ENCODE measurements at places on chromosomes 7 and 10.
A peak's percentile ranks its signal among the peaks of the same experiment; 100 is the strongest.

GRCh38 chr7:2787251-2787951 is 56.7 kb downstream of the GNA12 start:
- DNase-seq: no peak

GRCh38 chr7:26440233-26441001 is 148.8 kb downstream of the SNX10 start:
- DNase-seq: no peak

DNA sequence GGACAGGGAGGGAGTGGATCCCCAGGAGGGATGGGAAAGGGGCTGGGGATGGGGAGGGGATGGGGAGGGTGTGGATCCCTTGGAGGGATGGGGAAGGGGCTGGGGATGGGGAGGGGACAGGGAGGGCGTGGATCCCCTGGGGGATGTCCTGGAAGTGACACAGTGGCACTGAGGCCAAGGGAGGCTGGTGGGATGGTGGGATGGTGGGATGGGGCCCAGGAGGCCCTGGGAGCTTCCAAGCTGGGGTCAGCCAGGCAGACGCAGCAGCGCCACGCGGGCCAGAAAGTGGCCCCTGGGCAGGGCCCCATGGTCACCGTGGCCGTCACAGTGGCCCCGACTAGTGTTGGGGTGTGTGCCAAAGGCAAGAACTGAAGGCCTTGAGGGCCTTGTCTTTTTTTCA is 67.8 kb downstream of the INPP5A start:
- no peak for DNase-seq

GRCh38 chr10:1117651-1118050 is 61.5 kb downstream of the WDR37 start:
- DNase-seq: no peak

GRCh38 chr7:21149809-21150208 is 278.1 kb upstream of the SP4 start:
- no peak for DNase-seq

DNA sequence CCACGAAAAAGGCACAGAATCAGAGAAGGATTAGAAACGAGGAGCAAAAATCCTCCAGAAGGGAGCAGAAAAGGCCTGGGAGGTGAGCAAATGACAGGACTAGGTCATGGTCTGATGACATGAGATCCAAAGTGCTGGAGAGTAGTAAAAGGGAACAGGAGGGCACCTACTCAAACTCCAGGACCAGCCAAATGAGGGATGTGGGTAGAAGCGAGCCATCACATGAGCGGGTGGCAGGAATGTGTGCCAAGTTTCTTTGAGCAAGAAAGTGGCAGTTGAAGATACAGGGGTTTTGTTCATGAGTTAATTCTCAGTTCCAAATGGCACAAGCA is 112.6 kb downstream of the RNF32 start:
- DNase-seq: no peak

GRCh38 chr7:148664324-148664723 is 34.4 kb upstream of the CUL1 start:
- no peak for DNase-seq

DNA sequence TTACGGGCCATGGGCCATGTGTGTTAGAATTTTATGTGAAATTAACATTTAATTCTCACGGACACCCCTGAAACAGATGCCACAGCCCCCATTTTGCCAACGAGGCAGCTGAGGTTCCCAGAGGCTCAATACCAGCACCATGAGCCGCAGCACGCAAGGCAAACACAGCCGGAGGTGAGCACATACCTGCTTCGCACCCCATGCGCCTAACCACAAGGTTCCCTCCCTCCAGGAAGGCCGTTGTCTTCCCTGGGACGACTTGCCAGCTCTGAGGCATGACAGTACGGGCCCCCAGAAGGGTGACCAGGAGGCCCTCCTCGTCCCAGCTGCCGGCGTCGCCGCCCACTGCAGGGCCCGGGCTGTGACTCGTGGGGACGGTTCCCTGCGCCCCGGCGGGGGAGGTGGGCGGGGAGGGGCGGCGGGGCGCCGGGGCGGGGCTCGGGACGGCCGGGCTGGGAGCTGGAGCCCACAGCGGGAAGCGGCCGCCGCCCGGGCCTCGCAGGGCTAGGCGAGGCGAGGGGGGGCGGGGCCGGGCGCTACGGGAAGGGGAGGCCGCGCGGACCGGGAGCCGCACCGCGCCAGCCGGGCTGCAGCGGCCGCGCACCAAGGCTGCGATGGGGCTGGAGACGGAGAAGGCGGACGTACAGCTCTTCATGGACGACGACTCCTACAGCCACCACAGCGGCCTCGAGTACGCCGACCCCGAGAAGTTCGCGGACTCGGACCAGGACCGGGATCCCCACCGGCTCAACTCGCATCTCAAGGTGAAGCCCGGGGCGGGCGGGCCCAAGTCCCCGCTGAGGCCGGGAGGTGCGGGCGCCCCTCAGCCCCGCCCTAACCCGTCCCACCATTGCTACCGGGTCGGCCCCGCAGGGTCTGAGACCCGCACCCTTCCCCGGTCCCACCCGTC is at the start of gene CAV2:
Gene CAV2, plus strand, starts transcription at position 571 of the 910 bp plus-strand sequence. Its CDS starts 44 bp downstream, at position 615.
- DNase-seq: peak; percentile 33

DNA sequence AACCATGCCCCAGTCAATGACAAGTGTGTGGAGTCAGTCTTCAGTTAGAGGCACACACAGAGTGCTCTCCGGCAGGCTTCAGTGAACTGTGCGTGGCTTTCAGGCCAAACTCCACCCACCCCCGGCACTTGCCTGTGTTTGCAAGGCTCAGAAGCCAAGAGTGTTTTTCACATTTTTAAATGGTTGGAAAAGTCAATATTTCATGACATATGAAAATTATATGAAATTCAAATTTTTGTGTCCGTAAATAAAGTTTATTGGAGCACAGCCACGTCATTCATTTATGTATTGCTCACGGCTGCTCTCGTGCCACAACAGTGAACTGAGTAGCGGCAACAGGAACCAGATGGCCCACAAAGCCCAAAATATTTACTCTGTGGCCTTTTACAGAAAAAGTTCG is 104.7 kb downstream of the SFMBT2 start:
- no peak for DNase-seq

GRCh38 chr10:77909749-77910375 is 16.7 kb downstream of the DLG5 start:
- DNase-seq: no peak

- DNase-seq: no peak
Observed at GRCh38 chr10:69486922-69487730, 35.9 kb downstream of the TSPAN15 start.

DNA sequence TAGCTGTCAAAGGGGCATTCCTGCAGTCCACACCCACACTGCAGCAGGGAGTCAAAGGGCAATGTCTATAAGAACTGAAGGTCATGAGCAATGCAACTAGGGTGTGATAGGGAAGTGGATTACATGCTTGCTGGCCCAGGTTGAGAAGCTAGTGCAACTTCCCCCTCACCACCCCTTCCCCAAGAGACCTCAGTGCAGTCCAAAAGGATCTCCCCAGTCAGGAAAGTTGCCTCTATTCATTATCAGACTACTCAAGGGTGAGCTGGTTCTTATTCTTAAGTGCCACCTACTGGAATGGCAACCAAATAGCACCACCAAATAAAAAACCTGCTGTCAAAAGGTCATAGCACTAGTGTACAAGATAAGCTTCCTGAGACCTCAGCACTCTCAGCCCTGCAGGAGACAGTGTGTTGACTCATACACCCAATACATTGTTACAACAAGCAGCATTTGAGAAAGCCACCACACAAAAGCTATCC is 28.2 kb downstream of the MTERF1 start:
- no peak for DNase-seq

GRCh38 chr10:28734938-28735759 is 57.8 kb downstream of the BAMBI start:
- DNase-seq: no peak

- no peak for DNase-seq
Observed at GRCh38 chr10:520402-520787, 169.1 kb downstream of the DIP2C start.

GRCh38 chr7:119733127-119733879 is 539.7 kb upstream of the KCND2 start:
- no peak for DNase-seq

- no peak for DNase-seq
Observed at GRCh38 chr10:63236113-63236935, 103.2 kb downstream of the NRBF2 start.

DNA sequence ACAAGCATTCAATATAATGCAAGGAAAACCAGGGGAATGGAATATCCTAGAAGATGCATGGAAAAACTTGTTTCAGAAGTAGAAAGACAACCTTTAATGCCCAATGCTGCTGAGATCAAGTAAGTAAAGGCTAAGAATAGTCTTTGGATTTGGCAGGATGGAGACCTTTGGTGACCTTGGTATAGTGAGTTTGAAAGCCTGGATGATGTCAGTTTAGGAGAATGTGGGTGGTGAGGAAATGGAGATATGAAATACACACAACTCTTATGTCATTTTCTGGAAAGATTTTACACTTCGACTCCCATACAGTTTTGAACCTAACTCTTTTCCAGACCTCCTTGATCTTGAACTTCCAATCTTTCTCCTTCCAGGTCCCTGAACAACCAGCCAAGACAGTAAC is 185.7 kb downstream of the TFEC start:
- no peak for DNase-seq

GRCh38 chr7:143395187-143396149 is 13.2 kb downstream of the EPHA1 start:
- DNase-seq: no peak

DNA sequence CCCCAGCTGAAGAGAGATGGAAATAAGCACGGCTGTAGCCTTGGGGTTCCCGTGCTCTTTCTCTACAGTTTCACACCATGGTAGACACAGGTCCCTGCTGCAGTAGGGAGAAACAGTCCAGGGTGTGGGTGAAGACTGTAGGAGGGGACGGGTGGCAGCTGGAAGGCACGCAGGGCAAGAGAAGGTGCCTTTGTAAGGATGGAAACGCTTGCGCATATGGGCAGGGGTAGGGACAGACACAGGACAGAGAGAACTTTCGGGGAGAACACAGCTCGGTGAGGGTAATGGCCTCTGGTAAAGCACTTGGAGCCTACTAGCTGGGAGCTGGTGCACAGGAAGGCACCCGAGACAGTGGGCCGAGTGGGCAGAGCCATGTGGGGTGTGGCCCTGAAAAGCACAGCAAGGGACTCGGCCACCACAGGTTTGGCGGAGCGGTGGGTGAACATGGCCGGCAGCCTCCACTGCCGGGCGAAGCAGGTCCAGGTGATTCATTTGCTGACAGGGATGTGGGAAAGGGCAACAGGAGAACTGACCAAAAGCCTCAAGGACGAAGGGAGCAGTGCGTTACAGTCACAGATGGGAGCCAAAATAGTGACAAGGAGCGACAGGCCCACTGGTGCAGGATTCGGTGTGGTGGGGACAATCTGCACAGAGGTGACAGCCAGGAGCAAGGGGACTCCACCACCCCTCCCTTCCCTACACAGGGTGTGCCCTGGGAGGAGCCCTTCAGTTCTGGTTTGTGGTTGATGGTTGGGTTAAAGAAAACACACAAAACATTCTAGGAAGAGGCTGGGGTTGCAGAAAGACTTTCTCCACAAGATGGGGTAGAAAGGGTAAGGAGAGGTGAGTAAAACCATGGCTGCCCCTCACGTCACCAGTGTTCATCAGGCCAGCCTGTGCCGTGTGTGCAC is 97.1 kb downstream of the VOPP1 start:
- no peak for DNase-seq

GRCh38 chr7:101778026-101778580 is 39.3 kb upstream of the CUX1 start:
- DNase-seq: no peak

DNA sequence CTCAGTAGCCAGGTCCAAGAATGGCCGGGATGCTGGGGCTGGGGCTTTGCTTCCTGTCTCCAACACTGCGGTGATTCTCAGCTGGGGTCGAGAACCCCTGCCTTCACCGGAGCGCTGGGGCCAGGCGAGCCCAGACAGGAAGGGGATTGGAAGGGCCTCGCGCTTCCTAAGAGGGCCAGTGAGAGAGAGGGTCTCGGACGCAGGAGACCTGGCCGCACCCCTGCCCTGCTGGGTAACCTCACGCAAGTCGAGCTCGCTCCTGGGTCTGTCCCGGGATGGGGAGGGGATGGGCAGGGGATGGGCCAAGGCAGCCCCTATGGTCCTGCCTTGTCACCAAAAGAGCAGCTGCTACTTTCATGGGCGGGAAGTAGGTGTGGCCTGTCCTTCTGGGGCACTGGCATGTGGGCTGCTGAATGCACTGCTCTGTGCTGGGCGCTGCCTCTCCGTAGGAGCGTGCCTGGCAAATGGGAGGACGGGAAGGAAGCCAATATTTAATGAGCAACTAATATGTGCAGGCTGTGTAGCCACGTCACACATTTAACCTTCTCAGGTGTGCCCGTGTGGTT is 20.0 kb downstream of the KCNK18 start:
- no peak for DNase-seq

- DNase-seq: no peak
Observed at GRCh38 chr10:15464381-15464780, 93.3 kb upstream of the FAM171A1 start.

- peak; percentile 35 for DNase-seq
Observed at GRCh38 chr10:126939706-126940105, 34.5 kb downstream of the DOCK1 start.

GRCh38 chr7:148911626-148912025 is 27.5 kb upstream of the EZH2 start:
- no peak for DNase-seq

GRCh38 chr7:47720141-47720906 is 138.4 kb upstream of the TNS3 start:
- DNase-seq: no peak

- DNase-seq: no peak
Observed at GRCh38 chr7:118132764-118133163, 51.2 kb upstream of the LSM8 start.

DNA sequence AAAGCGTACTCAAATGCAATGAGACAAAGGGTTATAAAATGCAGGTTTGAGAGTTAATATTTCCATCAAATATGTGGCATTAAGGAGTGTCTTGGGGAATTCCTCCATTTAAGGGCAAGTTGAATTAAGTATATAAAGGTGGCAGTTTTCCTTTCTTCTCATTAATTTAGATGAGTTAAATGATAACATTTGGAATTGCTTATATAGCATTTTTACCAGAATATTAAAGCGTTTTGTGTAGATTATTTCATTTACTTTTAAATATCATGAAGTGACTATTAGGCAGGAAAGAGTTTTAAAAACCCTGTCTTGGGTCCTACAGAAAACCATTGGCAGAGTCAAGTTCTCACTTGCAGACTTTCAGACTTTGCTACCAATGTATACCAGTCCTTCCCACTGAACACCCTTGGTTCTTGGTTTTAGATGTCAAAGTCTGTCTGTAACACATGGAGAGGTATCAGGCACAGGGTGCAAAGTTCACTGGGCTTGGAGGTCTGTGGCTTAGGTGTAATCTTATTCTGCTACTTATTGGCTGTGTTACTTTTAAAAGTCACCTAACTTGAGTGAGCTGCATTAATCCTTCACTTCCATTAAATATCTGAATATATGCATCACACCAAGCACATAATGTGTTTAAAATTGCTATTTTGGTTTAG is 51.0 kb downstream of the ASB4 start:
- no peak for DNase-seq

DNA sequence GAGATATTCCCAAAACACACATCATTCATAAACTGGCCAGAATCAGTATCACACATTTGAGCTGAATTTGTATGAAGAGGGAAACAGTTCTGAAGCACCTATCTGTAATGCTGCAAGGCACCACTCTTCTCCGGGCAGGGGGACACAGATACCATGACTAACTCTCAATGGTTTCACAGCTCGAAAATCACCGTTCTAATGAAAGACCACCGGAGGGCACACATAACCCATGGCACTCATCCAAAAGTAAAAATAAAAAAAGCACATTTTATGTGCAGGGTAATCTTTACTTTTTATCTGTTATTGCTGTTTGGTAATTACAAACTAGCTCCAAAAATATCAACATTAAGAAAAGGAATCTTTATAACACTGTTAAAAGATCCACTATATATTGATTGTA is 137.5 kb downstream of the PARD3 start:
- no peak for DNase-seq
